ENCODE measurements at places on chromosomes 3 and 15.

GRCh38 chr3:39149059-39149455, 4.3 kb downstream of the CSRNP1 start:
- no peak for DNase-seq

DNA sequence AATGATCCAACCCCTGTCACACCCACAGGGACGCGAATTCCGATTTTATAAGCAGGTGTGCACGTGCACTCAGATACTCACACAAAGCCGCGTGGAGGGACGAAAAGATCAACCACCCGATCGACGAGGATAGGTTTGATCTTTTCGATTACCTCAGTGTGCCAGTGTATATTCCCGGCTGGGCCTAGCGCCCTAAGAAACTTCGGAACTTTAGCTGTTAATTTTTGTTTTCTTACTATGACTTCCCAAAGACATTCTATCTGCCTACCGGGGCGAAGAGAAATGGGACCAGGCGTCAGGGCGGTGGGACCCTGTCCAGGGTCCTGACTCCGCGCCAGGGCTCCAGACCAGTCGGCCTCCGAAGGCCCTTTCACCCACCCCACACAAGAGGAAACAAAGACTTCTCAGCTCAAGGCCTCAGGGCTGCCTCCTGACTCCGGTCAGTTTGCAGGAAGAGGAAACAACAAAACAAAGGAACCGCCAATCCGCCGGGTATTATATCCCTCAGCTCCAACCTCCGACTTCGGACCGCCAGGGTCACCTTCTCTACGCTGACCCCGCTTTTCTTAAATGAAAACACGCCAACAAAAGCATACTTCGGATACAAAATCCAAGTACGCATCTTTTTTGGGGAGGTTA, 6.8 kb downstream of the ONECUT1 start:
- no peak for DNase-seq

- no peak for DNase-seq
Observed at GRCh38 chr3:77825001-77825827, 785.3 kb downstream of the ROBO2 start.

DNA sequence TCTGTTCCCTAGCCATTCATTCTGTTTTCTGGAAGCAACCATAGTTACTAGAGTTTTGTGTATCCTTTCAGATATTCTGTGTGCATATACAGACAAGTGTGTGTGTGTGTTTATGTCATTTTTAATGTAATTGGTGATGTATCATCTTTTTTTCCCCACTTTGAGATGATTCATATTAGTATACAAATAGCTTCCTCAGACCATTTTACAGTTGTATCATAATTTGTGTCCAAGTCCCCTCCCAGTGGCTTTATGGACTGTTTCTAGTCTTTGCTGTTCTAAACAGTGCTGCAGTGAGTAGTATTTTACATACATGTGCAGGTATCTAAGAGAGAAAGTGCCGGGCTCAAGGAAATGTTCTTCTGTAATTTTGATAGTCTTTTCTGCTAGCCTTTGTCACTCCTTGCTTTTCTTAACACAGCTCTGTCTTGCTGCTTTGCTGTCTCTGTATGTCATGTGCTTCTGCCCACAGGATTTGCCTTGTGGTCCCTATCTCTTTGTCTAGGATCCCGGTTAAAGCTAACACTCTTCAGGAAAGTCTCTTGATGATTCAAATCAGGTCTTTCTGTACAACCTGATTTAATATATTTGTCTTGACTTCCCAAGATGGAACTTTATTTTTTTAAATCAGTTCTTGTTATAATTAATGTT, 31.5 kb upstream of the FBXL22 start:
- no peak for DNase-seq

GRCh38 chr3:147159141-147159540, 247.2 kb downstream of the ZIC4 start:
- no peak for DNase-seq

- DNase-seq = no peak
Observed at GRCh38 chr3:138849222-138849940, 14.7 kb upstream of the PIK3CB start.

DNA sequence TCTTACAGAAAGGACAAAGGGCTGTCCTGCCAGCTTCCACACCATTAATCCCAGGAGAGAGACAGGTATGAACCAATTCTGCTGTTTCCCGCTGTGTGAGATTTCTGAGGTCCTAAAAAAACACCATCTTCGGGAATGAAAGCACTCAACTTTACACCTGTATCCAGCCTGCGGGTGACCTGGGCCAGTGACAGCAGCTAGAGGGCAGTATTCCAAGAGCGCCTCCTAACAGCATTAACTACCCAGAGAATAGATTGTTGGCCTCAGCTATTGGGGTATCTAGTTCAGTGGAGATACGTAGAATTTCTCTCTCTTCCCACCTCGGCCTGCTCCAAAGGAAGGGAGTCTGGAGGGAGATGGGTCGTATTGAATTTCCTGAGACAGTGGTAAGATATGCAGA, 55.1 kb downstream of the WDR76 start:
- no peak for DNase-seq

- no peak for DNase-seq
Observed at GRCh38 chr15:93012786-93013185, 76.2 kb downstream of the RGMA start.

- no peak for DNase-seq
Observed at GRCh38 chr3:186322761-186323160, 39.3 kb downstream of the DGKG start.

GRCh38 chr15:71325481-71325880, 210.2 kb downstream of the THSD4 start:
- no peak for DNase-seq

- no peak for DNase-seq
Observed at GRCh38 chr3:189001559-189001958, 170.2 kb upstream of the TPRG1 start.

DNA sequence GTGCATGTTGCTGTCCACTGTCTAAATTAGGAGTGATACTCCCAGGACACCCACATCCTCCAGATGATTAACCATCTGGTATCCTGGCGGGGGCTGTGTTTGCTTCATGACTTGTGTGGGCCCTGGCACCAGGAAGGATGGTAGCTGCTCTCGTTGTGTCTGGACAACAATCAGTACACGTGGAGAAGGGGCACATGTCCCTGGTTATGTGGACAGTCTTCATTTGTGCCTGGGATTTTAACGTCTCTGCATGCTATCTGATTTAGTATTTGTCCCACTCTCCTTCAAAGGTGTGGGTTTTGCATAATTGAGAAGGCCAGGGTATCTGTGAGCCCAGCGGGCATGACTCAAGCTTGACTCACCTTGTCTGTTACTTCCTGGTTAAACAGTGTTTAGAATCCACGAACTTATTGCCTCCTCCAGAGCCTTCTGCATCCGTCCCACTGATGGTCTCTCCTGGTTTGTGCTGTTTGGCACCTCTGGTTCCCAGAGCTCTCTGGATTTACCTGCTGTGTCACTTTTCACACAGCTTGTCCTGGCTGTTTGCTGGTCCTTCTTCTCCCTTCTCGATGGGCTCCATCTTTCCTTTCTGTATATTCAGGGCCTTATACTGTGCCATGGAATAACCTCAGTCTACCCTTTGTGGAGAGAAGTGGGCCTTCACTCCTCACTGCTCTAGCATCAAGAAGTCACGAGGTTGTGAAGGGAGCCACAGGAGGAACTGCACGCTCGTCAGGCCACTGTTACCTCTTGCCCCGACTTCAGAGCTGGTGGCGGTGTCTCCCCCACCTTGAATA, 32.5 kb downstream of the ARNT2 start:
- no peak for DNase-seq

- DNase-seq = no peak
Observed at GRCh38 chr3:109116031-109116430, 1.9 kb downstream of the MORC1 start.

- DNase-seq = no peak
Observed at GRCh38 chr3:50423543-50423942, 64.2 kb upstream of the TMEM115 start.

DNA sequence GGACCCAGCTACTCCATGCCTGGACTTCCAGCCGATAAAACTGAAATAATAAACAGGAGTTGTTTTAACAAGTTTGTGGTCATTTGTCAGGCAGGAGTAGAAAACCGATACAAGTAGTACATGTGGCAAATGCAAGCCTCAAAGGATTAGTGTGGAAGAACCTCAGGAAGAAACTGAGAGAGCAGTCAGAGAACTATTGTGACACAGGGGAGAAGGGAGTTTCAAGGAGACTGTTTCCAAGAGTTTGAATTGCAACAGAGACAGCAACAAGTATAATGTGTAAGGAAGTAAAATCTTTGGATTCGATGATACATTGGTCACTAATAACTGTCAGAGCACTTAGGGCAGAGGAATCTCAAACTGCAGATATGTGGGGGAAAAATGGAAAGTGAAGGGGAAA, 450.6 kb upstream of the ARHGEF26 start:
- DNase-seq = no peak

DNA sequence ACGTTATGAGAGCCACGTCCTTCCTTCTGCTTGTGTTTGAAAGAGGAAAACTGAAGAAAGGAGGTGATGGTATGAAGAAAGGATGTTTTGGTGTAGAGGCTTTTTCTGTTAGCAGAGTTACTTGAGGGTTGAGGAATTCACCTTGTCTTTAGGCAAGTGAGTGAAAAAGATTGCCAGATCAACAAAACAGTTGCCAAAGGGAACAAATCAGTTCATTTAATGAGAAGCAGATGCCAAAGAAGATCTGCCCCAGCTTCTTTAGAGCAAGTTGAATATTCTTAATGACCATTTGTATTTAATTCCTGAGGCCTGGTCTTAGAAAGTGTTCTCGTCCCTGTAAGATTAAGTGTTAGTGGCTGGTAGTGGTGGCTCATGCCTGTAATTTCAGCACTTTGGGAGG, 2.6 kb downstream of the CHCHD6 start:
- no peak for DNase-seq

- DNase-seq = no peak
Observed at GRCh38 chr3:188506446-188506845, 352.5 kb downstream of the LPP start.

- DNase-seq = no peak
Observed at GRCh38 chr3:128424508-128425069, 42.1 kb downstream of the DNAJB8 start.

- no peak for DNase-seq
Observed at GRCh38 chr3:12449889-12450682, 34.2 kb upstream of the TSEN2 start.

DNA sequence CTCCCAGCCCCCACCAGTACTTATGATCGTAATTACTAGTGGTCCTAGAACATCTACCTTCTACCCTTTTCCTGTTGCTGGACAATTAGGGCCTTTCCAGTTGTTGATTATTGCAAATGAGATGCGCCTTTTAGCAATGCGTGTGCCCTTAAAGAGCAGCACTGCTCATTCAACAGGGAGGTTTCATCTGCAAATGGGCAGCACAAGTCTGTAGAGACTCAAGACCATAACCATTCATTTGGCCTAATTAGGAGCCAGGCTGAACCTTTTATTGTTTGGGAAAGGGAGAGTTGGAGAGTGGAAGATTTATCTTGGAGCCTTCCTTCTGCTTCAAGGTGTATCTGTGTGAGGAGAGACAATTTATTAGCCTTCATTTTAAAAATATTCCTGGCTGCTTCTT, 42.3 kb downstream of the BOC start:
- DNase-seq = no peak

- DNase-seq = no peak
Observed at GRCh38 chr3:64080616-64081234, 57.4 kb upstream of the PSMD6 start.

- DNase-seq = no peak
Observed at GRCh38 chr15:90262426-90262825, 3.0 kb upstream of the NGRN start.

- DNase-seq = no peak
Observed at GRCh38 chr15:49116108-49116857, 39.1 kb downstream of the COPS2 start.

DNA sequence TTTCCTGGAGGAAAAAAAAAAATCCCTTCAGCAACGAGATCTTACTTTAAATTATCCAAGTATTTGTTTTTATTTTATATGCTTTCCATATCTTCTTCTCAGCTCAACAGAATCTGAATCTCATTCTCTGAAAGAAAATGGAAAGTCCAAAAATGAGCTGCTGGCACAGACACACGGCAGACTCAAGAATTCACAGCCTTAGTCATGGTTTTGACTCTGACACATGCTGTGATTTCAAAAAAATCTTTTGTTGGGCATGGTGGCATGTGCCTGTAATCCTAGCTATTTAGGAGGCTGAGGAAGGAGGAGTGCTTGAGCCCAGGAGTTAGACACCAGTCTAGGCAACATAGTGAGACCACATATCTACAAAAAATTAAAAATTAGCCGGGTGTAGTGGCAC, 565.0 kb downstream of the MAGI1 start:
- no peak for DNase-seq

DNA sequence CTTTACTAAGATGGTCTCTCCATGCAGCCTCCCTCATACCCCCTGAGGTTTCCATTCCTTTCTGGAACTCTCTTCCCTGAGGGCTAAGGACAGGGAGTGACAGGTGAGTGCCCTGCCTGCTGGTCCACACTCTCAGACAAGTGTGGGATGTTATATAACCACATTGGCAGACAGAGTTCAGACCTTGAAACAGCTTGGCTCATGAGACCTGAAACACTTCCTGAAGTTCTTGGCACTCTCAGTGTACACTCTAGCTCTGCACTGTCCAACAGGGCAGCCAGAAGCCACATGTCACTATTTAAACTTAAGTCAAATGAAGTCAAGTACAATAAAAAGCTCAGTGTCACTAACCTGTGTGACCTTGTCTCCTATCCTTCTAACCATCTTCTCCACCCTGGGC, 188.5 kb downstream of the ZNF621 start:
- DNase-seq = no peak

GRCh38 chr3:135891121-135891520, 74.4 kb upstream of the PPP2R3A start:
- no peak for DNase-seq

DNA sequence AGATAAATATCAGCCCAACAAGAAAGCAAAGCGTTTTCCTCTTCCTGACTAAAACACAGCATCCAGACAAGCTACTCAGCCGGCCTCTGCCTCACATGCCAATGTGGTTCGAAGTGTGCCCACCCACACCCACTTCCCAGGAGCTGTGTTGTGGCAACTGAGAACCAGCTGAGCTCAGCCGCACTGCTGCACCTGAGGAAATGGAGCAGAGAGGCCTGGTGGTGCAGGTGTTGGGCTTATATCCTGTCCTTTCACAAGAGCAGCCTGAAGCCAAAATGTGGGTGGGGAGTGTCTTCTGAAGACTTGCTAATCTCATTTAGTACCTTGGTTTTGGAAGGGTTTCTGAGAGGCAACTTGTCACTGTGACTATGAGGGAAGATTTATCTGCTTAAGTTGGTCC, 23.0 kb upstream of the RETNLB start:
- no peak for DNase-seq

DNA sequence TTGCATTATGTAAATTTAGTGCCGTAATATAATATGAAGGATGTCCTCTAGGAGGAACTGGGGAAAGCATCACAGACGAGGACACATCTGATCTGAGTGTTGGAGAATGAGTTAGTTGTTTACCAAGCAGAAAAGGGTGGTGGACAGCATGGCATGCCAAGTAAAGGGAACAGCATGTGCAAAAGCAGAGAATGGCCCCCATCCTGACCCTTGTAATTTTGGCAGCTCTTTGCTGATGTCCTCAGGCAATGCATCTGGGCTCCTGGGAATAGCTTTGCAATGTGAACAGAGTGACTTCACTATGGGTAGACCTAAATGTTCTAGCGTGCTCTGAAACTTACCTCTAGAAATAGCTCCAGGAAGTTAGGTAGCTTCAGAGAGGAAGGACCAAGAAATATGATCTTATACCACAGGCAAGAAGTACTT, 263.3 kb downstream of the LPP start:
- DNase-seq = no peak

- DNase-seq = no peak
Observed at GRCh38 chr15:51083641-51084166, 11.0 kb downstream of the TNFAIP8L3 start.

All from stimulated activated CD8-positive, alpha-beta memory T cell treated with anti-CD3 and anti-CD28 coated beads, Interleukin-2, amount 100 ng/mL, for 1 hour (primary cell).